ENCODE measurements at places on chromosomes 12 and 14.

DNA sequence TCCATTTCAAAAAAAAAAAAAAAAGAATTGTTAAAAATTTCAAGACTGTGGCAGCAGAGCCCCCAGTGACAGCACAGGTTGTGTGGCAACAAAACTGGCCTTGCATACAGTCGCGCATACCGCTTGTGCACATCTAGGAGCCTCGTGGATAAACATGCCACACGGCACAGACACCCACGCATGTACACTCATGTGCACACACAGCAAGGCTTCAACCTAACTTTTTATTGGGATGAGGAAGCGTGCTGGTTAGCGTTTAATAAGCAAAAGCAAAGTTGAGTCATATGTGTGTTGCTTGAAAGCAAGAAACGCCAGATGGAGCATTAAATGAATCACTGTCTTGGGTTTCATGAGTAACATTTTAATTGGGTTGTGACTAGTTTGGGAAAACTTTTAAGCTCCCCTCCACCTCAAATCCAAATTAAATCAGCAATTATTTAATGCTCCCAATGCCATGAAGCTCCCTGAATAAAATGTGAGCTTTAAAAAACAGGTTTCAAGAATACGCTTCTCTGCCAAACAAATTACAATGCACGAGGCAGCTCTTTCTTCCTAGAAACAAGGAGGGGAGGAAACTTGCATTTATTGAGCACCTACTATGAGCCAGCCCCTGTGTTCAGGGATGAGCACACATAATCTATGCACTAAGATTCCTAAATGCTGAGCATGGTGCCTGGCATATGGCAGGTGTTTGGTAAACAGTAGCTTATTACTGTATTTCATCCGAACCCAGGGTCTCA, 35.7 kb upstream of the EML1 start:
- no peak for DNase-seq

GRCh38 chr14:90809530-90810312, 6.5 kb downstream of the TTC7B start:
- DNase-seq = no peak

- no peak for DNase-seq
Measured at GRCh38 chr14:102363182-102363943, 622 bp downstream of the TECPR2 start.

- DNase-seq = no peak
Measured at GRCh38 chr12:109538191-109538863, 35.0 kb downstream of the MMAB start.

DNA sequence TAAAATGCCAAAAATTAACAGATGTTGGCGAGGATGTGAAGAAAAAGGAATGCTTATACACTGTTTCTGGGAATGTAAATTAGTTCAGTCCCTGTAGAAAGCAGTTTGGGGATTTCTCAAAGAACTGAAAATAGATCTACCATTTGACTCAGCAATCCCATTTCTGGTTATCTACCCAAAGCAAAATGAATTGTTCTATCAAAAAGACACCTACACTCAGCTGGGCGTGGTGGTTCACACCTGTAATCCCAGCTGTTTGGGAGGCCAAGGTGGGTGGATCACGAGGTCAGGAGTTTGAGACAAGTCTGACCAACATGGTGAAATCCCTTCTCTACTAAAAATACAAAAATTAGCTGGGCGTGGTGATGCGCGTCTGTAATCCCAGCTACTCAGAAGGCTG, 279.3 kb upstream of the PDE3A start:
- DNase-seq = no peak

- DNase-seq = no peak
Measured at GRCh38 chr12:132024758-132025157, 75.0 kb downstream of the EP400 start.

DNA sequence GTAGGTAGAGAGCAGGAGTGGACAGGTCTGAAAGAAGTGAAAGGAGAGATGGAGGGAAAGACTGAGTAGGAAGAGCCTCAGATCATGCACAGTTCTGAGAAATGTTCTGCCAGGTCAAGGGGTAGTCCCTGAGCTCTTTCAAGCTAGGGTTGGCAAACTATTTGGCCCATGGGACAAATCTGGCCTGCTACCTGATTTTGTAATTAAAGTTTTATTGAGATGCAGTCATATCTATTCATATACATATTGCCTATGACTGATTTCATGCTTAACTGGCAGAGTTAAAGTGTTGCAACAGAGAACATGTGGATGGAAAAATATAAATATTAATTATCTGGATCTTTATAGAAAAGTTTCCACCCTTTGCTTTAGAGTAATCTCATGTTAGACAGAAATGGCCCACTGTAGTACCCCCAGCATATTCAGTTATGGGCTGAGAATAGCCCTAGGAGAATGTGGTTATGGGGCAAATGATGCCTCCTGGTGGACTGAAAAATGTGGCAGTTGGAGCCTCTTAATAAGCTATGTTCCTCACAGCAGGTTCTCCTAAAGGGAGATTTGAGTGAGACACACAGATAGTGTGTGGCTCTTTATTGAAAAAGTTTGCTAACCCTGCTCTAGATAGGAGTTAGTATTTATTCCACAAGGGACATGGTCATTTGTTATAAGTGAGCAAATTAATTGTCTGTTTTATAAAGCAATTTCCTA, 476.9 kb downstream of the LRIG3 start:
- no peak for DNase-seq

DNA sequence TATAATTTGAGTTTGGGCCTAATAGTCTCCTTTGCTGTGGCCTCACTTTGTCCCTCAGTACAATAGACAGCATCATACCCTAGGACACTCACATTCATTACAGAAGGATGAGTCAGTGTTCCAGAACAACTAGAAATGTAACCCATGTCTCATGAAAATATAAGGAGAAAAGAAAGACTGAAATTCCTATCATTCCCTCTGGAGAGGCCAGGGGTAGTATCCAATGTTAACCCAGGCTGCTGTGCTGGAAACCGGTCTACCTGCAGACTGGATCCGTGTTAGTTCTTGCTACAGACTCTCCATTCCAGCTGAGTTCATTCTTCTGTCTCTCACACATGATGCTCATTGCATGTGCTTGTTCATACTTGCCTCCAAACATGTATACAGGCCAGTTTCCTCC, 75.8 kb upstream of the HOXC13 start:
- no peak for DNase-seq

DNA sequence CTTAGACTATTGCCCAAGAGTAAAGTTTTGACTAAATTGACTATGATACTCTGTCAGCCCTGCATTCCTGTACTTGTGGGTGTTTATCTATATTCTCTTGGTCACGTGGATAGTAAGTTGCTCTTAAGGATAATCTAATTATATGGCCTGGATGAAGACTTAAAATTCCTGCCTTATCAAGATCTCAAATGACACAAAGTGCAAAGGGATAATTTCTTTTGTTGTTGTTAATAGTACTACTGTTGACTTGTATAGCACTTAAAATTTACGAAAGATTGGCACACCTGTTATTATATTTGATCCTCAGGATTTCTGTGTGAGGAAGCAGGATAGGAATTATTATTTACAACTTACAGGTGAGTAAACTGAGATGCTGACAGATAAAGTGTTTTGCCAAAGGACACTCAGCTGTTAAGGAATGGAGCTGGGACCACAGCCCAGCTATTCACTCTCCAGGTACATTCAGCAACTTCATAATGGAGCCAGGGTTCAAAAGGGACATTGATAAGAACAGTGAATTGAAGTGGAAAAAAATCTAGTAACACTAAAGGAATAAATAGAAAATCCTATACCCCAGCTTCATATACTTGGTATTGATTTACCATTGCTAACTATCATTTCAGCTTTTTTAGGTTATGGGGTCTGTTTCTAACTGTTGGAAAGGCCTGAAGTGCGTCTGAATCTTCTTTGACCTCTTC, 53.4 kb upstream of the EVL start:
- no peak for DNase-seq

GRCh38 chr14:54627540-54628363, 60.8 kb downstream of the SAMD4A start:
- DNase-seq = no peak

- DNase-seq = no peak
Measured at GRCh38 chr12:100895192-100895591, 100.6 kb downstream of the ANO4 start.

DNA sequence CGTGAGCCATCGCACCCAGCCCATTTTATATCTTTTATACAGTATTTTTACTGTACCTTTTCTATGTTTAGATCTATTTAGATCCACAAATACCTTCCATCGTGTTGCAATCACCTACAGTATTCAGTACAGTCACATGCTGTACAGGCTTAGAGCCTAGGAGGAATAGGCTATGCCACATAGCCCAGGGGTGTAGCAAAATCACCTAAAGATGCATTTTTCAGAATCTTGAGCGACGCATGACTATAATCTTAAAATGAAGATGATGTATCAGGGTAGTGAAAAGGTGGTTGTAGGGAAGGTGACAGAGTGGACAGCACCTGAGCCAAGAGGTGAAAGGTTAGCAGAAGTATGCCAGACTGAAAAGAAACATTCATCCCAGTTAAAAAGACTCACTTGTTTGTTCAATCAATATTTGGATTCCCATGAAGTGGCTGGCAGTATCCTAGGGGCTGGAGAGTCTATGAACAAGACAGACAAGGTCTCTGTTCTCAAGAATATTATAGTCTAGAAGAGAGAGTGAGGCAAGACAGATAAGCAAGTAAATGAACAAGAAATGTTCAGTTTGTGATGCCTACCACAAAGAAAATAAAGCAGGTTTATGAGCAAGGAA, 3.6 kb downstream of the SPRING1 start:
- DNase-seq = no peak

- DNase-seq = no peak
Measured at GRCh38 chr12:103742349-103742932, 98.6 kb downstream of the NT5DC3 start.

DNA sequence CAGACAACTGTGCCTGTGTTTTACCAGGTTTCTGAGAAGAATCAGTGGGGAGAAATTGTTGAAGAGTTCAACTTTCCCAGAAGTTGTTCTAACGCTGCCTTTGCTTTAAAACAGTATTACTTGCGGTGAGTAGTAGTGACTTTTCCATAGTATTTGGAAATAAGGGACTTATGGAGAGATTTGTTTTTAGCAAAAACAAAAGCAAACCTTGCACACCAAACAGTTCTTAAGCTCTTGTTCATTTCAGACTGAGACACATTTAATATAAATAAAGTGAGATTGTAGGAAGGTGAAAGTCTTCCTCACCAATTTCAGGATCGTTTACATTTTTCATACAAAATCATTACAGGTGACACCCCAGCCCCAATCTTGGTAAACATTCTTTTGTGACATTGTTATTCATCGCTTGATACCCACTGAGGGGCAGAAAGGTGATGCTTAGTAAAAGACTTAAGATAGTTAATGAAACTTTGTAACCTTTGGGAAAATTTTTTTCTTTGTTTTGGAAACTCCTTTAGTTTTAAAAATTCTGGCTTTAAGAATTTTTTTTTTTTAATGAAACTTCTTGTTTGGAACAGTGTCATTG, 1.8 kb downstream of the ARID2 start:
- DNase-seq = no peak

DNA sequence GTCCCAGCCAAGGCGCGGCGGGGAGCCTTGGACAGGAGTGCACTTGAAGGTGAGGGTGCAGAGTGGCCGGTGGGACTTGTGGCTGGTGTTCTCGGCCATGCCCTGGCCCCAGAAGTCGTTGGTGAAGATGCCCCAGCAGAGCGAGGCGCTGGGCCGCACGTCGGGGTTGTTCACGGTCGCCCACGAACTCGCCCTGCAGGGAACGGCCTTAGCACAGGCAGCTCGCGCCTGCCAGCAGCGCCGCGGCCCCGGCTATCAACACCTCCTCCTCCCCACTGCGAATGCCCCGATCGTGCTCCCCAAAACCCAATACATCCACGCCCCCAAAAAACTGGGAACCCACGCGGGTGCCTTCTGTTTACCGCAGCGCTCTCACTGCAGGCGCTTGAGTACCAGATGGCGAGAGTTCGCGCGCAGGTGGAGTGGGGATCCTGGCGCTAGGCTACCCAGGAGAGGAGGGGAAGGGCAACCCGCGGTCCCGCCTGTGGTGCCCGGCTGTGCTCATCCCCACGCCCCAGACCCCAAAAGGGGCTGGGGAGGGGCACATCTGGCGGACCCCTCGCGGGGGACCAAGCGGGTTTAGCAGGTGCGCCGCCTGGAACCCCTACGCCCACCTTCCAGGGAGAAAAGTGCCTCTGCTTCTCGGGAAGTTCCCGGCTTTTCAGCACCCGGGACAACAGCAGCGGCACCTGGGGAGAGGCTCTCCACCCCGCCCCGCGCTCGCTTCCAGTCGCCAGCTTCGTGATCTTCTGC, 386.3 kb upstream of the TMTC1 start:
- no peak for DNase-seq

DNA sequence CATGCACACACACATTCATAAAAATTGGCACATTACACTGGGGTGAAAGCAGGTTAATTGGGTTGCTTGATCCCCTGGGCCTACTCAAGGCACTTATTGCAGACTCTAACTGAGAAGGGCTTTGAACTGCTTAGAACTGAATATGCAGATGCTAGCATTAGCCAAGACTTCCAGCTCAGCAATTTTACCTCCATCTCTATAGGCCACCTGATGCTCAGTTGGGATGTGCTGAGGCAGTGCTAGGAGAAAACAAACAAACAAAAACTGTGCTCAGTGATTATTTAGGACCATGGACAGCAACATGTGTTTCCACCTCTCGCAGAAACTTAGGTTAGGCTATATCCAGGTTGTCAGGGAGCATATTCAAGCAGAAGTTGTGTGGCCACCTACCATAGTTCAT, 124.8 kb upstream of the WSCD2 start:
- no peak for DNase-seq

GRCh38 chr14:90153429-90153828, 91.6 kb downstream of the KCNK13 start:
- DNase-seq = no peak

- no peak for DNase-seq
Measured at GRCh38 chr12:90745211-90745610, 209.8 kb downstream of the CCER1 start.

GRCh38 chr14:101028971-101029667, 125.6 kb upstream of the RTL1 start:
- no peak for DNase-seq

DNA sequence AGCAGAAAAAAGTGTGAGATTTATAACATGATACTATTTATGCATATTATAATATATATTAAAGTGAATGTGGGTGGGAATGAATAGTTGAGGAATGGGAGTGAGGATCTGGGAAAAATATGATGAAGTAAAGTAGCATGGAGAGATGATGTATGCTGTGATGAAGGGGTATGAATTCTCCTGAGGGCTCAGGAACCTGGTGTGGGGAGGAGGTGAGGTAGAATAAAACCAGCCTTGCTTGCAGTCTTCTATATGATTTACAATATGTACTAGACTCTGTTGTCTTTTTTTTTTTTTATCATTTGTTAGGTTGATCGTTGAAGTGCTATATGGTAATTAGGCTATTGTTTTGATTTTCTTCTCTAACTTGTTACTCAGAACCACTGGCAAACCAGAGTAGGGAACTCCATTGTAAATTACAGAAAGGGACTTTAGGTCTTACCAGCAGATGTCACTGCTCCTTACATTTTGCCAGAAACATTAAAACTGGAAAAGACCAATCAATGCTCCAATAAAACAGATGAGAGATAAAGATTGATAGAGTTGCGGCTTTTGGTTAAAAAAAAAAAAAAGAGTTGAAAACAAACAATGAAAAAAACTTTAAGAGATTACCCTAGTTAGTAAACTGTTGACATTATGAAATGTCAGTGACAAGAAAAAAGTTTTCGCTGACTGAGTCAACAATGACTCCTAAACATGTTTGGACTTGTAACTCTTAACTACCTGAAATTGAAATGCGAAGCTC, 39.9 kb downstream of the ATL1 start:
- DNase-seq = no peak
